Activated CD8-positive, alpha-beta memory T cell treated with anti-CD3 and anti-CD28 coated beads for 4 hours (primary cell): ENCODE measurements at places on chromosomes 3 and 15.
A peak's percentile ranks its signal among the peaks of the same experiment; 100 is the strongest.

- DNase-seq: no peak
Measured at GRCh38 chr15:48253172-48253571, 47.1 kb downstream of the SLC12A1 start.

DNA sequence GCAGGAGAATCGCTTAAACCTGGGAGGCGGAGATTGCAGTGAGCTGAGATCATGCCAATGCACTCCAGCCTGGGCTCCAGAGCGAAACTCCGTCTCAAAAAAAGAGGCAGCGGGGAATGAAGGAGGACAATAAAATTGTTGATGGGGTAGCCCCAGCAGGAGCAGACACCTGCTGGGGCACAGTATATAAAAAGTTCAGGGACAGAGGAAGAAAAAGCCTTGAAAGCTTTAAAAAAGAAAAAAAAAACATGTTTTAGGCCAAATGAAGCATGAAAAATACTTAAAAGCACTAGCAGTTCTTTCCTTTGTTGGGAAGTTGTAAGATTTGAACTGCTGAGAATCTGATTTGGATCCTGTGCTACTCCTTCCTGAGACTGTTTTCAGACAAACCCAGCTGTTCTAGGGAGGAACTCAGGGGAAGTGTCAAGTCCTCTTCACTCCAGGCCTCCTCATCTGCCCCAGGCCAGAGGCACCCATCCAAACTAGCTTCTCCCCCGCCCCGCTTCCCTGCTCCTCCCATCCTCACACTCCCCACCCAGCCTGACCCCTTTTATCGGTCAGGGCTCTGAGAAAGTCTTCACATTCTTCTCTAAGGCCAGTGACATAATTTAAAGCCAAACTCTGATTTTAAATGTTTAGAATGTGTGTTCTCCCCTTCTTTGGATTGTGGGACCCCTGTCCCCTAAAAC is 4.9 kb downstream of the IL17RD start:
- DNase-seq: no peak

DNA sequence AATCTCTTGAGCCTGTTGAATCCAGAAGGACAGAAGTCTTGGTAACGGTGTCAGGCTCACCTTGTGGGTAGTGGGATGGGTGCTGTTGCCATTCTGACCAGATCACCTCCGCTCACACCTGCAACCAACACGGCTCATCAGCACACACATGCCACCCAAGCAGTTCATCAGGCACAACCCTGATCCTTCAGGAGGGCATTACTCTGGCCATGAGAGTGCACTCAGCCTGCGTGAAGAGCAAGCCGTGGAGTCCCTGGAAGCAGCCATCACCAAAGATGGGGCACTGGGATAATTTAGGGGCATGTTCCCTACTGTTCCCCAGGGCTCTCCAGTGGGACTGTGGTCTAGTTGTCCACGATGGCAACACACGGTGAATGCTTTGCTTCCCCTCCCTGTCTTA is 120.5 kb downstream of the SHQ1 start:
- no peak for DNase-seq

GRCh38 chr3:30649572-30650318 is 43.3 kb downstream of the TGFBR2 start:
- DNase-seq: no peak

- DNase-seq: no peak
Measured at GRCh38 chr3:136173939-136174490, 22.1 kb downstream of the MSL2 start.

DNA sequence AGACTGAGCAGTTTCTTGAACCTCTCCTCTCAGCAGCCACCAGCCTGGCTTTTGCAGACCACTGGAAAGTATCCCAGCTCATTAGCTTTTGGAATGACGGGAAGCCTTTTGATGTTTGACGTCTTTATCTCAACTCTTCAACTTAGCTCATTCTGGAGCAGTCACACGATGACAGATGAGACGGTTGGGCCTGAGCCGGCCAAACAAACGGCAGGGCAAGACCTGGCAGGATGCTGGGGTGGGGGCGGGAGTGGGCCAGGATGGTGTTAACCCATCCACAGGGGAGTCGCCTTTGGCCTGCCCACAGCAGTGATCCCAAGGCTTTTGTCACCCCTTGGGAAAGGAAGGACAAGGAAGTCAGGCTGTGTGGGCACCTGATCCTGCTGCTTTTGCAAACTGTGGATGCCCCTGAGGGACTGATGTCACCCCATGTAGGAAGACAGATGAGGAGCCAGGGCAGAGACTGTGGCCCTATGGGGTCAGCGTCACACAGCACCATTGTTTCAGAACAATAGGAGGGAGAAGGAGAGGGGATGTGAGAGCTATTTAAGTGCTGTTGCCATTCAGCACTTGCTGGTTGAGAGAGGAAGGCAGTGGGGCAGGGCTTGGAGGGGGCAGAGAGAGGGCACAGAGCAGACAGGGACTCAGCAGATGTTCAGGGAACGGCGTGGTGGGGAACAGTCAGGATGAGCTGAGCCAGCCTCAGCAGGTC is 121.9 kb upstream of the CTDSPL start:
- DNase-seq: no peak

- DNase-seq: no peak
Measured at GRCh38 chr15:70583006-70583405, 180.4 kb downstream of the UACA start.

- DNase-seq: no peak
Measured at GRCh38 chr15:31843426-31844055, 186.8 kb upstream of the CHRNA7 start.

DNA sequence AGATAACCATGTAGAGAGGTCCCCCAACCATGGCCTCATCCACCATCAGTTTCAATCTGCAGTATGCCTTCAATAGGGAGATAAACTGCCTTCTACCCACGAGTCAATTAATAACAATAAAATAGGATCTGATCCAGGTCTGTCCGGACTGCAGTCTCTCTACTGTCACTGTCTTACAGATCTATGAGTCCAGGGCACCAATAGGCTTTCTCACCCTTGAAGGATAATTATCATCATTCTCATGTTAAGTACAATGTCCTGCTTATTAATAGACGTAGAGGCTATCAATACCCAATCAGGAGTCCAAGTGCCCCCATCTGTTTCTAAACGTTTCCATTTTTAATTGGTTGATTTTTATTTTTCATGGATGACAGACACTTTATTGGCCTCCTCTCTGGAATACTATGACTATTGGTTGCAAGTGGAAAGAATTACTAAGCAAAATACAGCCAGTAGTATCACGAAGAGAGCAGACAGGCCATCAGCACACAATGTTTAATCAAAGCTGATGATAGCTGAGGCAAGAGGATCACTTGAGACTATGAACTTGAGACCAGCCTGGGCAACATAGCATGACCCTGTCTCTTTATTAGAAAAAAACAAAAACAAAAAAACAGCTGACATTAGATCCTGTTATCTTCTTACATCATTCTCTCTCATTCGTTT is 480.7 kb downstream of the MAGI1 start:
- no peak for DNase-seq

DNA sequence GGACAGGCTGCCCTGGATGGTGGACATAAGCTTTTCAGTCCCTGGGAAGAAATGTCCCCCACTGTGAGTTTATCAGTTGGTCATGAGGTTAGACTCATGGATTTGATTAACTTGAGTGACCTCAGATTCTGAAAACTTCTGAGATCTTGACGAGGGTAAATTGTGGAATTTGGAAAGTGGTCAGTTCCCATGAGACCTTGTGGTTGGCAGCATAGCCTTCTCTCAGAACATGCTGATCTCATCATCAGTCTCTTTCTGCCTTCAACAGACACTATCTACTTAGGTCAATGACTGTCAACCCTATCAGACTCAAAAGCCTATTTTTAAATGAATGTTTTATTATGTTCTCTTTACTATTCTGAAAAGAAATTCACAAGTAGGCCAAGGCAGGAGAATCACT is 45.6 kb upstream of the NDUFB4 start:
- DNase-seq: no peak

GRCh38 chr15:86515625-86516024 is 436.0 kb downstream of the AGBL1 start:
- DNase-seq: no peak

DNA sequence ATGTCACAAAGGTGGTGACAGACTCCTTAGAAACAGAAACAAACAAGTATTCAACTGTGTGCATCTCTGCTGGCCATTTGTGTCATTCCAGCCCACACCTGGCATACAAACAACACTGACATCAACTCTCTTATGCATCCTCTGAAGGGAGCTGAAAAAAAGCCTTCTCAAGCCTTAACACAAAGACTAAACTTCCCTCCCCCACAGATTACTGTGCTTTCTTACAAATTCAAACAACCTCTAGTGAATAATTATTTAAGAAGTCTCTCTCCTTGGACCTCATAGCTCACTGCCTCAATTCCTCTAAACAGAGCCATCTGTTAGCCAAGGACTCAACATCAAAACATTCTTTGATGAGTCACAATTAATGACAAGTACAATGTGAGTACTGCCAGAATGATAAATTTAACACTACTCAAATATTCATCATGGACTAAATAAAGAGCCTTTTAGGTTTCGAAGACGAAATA is 132.1 kb downstream of the WDR76 start:
- DNase-seq: no peak

DNA sequence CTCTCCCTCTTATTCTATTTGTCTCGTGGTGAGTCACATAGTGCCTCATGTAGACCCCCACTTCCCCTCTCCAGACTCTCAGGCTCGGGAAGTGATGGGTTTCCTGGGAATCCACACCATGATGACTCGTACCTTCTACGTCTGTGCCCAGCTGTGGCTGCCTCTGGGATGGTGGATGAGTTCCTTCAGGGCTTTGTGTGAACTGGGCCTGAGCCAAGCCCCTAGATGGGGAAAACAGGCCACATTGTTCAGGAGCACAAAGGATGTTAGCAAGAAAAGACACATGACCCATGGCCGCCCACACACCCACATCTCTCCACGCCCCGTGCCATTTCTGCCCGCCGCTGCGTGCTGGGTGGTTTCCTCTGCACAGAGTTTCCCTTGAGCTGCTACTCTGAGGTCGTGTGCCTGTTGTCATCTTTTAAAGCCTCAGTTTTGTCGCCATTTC is 10.5 kb downstream of the ISG20 start:
- peak; percentile 64 for DNase-seq

DNA sequence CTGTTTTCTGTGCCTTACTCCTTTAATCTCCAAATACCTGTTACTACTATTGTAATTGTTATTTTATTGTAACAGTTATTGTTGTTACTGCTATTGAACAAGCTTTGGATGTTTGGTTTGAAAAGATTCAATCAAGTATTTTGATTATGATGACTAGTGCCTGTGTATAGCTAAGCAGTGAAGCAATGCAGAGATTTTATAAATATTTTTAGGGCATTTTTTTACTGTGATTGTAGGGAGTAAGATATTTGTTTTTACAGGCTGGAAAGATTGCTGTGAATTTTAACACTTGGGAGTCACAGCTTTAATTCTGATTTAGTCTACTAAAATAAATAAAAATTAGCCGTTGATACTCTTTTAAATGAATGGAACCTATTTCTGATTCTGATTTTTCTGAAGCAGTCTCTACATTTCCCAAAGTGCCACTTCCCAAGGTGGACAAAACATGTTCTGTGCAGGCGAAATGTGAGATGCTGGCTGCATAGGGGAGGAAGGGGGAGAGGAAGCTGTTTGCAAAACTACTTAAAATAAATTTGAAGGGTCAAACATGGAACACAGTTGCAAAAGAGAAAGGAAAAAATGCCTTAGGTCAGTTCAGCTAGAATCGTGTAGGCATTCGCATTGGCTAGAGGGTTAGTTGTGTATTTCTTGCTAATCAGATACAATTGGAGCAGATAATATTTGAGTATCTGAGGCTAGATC is 25.7 kb downstream of the EEFSEC start:
- DNase-seq: no peak

DNA sequence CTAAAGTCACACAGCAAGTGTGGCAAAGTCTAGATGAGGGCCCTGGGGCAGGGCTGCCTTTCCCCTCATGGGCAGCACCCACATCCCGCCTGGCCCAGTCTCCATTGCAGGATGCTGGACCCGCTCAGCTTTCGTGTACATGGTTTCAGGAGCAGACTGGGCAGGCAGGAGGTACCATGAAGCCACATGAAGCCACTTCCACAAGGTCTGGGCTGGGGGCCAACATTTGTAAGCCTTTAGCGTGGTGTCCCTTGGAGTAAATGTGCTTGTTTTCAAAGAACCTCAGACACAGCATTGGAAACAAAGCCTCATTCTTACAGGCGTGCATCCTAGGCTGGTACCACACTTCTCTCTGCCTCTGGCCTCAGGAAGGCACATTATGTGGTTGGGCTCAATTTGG is 34.5 kb downstream of the UMPS start:
- DNase-seq: no peak

- no peak for DNase-seq
Measured at GRCh38 chr15:94094310-94094709, 137.1 kb upstream of the MCTP2 start.

- no peak for DNase-seq
Measured at GRCh38 chr3:14688525-14688924, 13.6 kb downstream of the C3orf20 start.
